ENCODE measurements at places on chromosomes 5 and 9.

GRCh38 chr9:110316261-110317075 lies 21.2 kb downstream of the TXNDC8 start:
- no peak for DNase-seq

DNA sequence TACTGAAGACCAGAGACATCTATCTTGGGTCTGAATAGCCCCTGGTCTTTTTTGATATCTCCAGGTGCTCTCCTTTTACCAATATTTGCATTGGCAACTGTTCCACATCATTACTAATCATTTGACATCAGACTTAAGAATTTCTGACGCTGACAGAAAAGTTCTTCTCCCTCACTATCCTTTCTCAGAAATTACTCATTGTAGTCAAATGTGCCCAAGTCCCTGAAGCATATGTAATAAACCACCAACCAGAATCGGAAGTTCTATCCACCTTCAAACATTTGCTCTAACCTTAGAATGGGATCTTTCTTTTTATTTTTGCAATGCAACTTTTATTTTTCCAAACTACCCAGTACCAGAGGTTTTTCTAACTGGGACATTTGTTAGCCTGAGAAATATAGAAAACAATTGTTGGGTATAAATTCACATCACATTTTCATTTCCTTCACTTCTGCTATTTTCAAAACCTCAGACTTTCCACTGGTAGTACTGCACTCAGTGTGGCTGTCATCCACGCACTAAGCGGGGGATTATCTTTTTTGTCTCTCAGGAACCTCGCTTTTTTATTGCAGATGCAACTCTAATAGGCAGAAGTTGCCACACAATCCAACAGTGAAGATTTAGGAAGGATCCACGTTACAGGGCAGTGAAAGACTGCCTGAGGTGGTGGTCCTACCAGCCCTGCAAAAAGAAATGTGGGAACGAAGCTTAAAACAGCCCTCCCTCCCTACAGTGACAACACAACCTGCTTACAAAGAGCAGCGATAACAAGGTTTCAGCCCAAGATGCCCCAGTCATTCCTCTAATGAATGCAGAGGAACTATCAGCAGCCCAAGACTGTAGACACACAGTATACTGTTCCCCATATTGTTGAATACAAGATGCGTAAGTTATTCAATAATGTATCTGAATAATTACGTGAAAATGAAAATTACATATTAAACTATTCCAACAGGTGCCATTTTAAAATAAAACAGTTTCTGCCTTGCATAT lies 201.2 kb downstream of the EBF1 start:
- DNase-seq, result no peak

DNA sequence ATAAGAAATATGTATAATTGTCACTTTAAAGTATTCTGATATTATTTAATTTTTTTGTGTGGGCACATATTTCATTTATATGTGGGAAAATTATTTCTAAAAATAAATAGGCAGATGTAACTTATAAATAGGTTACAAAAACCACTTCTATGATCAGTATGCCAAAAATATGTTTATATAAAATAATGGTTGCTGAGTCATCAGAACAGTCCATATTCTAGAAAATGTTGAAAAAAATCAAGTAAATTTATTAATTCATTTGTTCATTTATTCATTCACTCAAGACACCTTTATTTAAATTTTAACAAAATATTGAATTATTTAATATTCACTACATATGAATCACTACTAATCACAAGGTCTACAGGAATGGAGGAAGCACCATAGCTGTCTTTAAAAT lies 1387.3 kb upstream of the C9orf72 start:
- DNase-seq, result no peak

DNA sequence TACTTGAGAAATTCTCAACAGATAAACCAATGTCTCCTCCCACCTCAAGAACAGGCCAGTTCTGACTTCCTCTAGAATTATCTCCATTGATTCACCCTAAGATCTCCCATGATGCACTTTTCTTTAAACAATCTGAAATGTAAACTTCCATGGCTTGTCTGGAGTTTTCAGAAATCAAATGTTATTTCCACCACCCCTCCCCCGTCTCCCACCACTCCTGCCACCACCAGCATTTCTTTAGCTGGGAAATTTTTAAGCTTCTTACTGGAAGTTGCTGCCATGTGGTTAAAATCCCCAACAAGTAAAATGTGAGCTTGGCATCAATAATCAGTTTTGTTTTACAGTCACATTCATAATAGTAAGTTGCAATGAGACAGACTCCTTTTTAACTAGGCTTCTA lies 32.8 kb upstream of the BASP1 start:
- DNase-seq, result no peak

DNA sequence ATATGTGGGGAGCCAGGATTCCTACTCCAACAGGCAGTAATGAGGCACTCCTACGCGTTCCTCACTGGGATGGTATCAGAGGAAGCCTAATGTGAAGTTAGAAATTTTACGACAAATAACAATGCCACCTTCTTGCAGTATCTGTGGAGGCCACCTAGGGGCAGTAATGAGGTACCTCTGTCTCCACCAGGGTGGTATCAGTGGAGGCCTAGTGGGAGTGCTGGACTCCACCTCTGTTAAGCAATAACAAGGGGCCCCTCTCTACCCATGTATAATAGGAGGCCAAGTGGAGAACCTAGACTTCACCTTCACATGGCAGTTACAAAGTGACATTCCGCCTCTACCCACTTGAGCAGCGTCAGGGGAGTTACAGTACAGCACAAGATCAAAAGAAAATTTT lies 147.9 kb downstream of the PLPPR1 start:
- DNase-seq, result no peak

- DNase-seq, result peak; percentile 69
Observed at GRCh38 chr5:66306105-66306843, 162.2 kb downstream of the SREK1 start.

- no peak for DNase-seq
Observed at GRCh38 chr9:14303100-14303499, 10.8 kb downstream of the NFIB start.

GRCh38 chr5:82551192-82551591 lies 273.0 kb upstream of the RPS23 start:
- DNase-seq, result no peak

GRCh38 chr5:54895816-54896341 lies 89.5 kb downstream of the ESM1 start:
- DNase-seq, result no peak

DNA sequence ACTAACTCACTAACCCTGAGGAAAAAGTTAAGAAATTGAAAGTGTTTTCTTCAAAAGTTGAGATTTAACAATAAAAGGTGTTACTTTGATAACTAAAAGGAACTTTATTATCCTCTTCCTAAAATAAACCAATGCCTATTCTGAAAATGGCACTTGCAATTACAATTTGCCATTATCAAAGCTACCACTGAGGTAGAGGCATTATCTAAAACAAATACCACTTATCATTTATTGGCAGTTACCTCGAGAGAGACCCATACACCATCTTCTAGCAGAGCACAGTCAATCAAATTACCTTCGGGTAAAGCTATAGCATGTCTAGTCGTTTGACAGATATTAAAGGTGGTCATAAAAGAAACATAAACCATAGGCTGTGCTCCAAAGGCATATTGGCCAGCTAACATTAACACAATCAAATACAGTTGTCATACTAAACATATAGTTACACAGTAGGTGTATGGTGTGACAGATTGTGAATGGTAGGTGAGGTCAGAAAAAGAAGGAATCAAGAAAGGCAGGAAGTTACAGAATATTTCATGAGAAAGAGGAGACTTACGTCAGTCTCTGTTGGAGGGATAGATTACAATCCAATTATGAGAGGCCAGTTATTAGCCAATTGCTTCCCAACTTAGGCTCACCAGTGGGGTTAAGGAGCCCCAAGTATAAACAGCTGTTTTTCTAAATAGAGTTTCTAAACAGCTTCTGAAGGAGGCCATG lies 56.3 kb downstream of the VCAN start:
- no peak for DNase-seq

GRCh38 chr5:95426227-95426626 lies 35.1 kb downstream of the FAM81B start:
- DNase-seq, result no peak

Data from COLO829 (cell line).